Activated naive CD4-positive, alpha-beta T cell treated with anti-CD3 and anti-CD28 coated beads for 36 hours (primary cell): ENCODE measurements at places on chromosomes 13 and 19. TPM values are rescaled to one million over a fixed set of nuclear protein-coding genes. Genes with fewer than 3 reads are reported as not detected.

DNA sequence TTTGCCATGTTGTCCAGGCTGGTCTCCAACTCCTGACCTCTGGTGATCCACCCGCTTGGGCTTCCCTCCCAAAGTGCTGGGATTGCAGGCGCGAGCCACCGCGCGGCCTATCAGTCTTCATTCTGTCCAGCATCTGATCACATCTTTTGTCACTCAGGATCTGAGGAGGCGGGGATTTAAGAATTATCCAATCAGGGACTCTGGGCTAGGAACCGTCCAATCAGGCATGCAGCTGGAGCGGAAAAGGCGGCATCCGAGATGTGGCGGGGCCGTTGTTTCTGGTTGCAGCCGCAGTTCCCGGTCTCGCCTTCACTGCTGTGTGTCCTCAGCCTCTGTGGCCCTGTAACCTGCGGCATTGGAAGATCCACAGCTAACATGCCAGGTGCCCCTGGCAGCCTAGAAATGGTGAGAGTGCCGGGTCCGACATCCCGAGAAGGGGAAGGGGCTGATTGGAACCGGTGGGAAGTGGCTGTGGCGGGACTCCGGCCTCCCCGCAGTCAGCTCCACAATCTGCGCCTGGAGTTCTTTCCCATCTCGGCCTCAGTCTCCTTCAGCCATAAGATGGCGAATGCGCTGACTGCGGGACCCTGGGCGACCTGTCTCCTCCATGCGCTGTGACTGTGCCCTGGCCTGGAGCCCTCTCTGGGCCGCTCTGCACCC, at the start of gene ZNF729:
Gene ZNF729 (plus strand): TSS at position 291 of the 660 bp plus-strand sequence. CDS start 85 bp downstream, at position 376.
- H3K4me3 ChIP-seq, result no peak within 1 kb of the TSS
- no peak for DNase-seq
- H3K4me1 ChIP-seq, result no peaks in the 10 kb centered on the region

- DNase-seq, result peak; percentile 75
- H3K4me3 ChIP-seq, result peak overlapping the region; percentile 94
- H3K27ac ChIP-seq, result peak overlapping the region; percentile 98
- H3K27me3 ChIP-seq, result no peaks in the 10 kb centered on the region
- H3K36me3 ChIP-seq, result peaks cover 34% of the 10 kb centered on the region
These were observed 535 bp downstream of the CDKN2D start for GRCh38 chr19:10568062-10568825.

GRCh38 chr19:44684892-44685863, 13.8 kb upstream of the CEACAM16 start:
- DNase-seq, result peak; percentile 51
- H3K4me1 ChIP-seq, result peaks cover 21% of the 10 kb centered on the region
- no peaks in the 10 kb centered on the region for H3K36me3 ChIP-seq
- H3K27ac ChIP-seq, result no peak overlapping the region
- peaks cover 6% of the 10 kb centered on the region for H3K27me3 ChIP-seq
- H3K4me3 ChIP-seq, result no peak overlapping the region

DNA sequence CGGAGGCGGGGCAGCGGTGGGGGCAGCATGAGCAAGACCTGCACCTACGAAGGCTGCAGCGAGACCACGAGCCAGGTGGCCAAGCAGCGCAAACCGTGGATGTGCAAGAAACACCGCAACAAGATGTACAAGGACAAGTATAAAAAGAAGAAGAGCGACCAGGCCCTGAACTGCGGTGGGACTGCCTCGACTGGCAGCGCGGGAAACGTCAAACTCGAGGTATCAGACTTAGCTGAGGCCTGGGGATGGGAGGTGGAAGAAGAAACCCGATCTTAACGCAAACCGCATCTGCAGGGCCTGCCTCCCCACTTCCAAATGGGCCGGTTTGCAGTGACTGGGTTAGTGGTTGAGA, 693 bp downstream of the RFXAP start:
- peak overlapping the region; percentile 93 for H3K4me3 ChIP-seq
- H3K27me3 ChIP-seq, result peaks cover 4% of the 10 kb centered on the region
- H3K36me3 ChIP-seq, result no peaks in the 10 kb centered on the region

GRCh38 chr19:45467456-45468158, at the start of gene FOSB:
TSS of gene FOSB (plus strand) at chr19:45467996. CDS start at chr19:45468587, 591 bp downstream.
- H3K27ac ChIP-seq, result peak within 1 kb of the TSS; percentile 75
- H3K4me3 ChIP-seq, result peak within 1 kb of the TSS; percentile 77
- peaks cover 4% of the 10 kb centered on the region for H3K36me3 ChIP-seq
- H3K27me3 ChIP-seq, result peaks cover 20% of the 10 kb centered on the region
- H3K4me1 ChIP-seq, result peaks cover 39% of the 10 kb centered on the region

The PGLYRP1 gene
- not detected for total RNA-seq

The ZNF85 gene
- 15.1 TPM for total RNA-seq
